ENCODE measurements at places on chromosomes 12 and 14.

GRCh38 chr12:1797991-1798640, 22.2 kb upstream of the LRTM2 start:
- no peak for DNase-seq

DNA sequence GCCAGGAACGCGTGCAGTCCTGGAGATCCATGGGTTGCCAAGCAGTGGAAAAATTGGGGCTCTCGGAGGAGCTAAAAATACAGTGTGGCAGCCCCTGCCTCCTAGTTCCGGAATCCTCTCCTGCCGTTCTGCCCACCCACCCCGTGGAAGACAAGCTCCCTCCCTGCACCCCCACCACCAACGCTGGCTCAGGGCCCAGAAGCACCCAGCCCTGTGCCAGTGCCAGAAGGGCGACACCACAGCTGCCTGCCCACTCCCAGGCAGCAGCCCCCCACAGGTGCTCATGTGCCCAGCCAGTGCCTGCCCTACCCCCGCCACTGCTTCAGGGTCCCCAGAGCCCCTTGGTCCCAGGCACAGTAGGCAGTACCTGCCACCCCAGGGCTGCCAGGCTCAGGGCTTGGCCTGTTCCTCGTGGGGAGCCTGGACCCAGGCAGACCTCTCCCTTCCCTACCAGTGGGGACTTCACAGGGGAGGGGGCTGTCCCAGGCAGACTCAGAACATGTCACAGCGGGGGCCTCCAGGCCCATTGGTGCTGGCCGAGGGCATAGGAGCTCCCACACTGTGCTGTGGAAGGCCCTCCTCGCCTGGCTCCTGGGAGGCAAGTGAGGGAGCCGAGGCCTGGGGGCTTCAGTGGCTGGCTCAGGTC, 7.4 kb downstream of the INF2 start:
- DNase-seq, result no peak

DNA sequence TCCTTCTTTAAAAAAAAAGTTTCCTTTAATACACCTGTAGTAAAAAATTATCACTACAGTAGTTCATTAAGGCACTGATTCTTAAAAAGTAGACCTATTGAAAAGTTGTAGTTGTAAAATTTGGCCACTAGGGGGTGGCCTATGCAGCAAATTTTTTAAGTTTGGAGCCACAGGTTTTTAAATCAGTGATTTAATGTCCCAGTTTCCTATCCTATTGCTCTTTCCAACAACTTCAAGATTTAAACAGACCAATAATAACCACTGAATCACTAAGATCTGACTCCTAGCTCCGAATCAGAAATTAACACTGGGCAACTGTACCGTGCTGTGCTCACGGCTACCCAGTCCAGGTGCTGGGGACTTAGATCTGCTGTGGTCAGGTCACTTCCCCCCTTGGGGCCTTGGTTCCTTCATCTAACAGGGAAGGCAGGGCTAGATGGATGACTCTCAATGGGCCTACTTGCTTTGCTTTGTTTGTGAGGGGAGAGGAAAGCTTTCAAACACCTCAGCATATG, 279.3 kb downstream of the MED13L start:
- DNase-seq, result peak; percentile 69

DNA sequence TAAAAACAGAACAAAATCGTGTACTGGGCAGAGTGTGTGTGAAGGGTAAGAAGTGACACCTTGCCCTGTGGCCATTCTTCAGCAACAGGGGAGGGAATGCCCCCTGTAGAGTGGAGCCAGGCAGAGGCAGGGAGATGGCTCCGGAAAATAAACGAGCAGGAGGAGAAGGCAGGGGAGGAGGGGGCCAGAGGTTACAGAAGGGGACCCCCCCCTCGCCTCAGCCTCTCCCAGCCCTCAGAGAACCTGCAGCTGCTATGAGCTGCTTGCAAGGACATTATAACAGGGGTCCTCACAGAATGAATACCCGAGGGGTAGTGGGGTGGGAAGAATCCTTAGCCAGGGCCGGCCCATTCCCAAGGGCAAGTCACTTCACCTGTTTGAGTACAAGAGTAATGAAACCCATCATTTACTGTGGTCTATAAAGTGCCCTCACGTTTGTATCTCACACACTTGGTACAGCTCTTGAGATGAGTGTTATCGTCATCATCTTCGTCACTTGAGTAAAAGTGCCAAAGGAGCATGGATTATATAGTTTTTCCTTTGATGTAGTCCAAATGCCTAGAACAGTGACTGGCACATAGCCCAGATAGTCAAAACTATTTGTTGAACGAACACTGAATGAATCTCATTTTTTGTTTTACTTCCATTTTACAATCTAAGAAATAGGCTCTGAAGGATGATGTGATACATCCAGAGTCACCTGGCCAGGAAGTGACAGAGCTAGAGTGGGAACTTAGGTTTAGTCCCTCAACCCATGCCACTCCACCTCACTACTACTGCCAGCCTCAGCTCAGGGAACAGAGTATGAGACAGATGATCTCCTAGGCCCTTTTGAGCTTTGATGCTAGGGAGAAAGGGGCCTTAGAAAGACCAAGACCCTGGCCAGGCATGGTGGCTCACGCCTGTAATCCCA, 14.5 kb downstream of the SCNN1A start:
- no peak for DNase-seq

GRCh38 chr14:51653775-51654532, 2.2 kb downstream of the FRMD6 start:
- no peak for DNase-seq
